NCI-H526 (cell line): ENCODE measurements at places on chromosomes 2 and 18.

DNA sequence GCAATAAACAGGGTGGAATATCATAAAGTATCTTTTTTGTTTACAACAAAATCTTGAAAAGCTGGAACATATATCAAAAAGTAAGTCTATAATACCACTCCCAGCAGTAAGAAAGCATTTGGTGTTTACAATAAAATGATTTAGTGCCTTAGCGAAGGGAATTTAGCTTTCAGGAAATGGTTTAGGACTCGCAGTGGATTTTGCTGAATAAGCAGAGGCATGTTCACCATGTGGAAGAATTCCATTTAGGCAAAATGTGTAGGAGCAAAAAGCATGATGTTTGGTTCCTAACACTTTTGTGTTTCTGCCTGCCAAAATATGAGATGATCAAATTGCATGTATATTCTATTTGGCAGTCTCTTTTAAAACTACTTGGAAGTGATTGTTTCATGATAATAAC, 163.6 kb downstream of the AGPS start:
- no peak for DNase-seq

- DNase-seq, result no peak
These were observed 25.7 kb upstream of the NCL start for GRCh38 chr2:231489990-231490389.

DNA sequence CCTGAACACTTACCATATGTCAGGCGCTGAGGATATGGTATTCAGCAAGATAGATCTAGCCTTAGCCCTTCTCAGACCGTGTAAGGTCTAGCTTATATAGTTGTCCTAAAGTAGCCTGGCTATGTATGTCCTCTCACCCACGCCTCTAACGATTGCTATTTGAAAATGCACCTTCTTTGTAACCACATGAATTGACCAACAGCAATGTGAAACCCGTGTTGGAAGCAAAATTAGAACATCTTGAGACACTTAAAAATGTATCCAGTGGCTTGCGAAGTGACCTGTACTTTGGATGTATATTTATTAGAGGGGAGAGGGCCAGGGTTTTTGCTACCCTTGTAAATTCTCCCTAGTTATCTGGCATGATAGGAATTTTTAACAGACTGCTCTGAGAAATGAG, 860.0 kb upstream of the ZEB2 start:
- no peak for DNase-seq

DNA sequence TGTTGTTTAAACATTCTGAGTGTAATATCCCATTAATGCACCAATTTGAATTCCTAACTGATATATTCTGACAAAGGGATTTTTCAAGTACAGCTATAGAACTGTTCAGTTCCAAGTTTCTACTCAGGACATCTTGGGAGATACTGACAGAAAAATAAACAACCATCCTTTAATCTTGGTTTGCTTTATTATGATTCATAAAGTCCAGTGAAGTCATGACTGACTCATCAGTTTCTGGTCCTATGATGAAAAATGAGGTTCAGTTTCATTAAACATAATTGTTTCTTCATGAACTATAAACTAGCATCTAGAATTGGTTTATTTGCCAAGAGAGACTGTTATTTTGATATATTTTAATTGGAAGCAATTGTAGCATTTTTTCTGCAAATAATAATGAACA, 896.2 kb downstream of the CCDC85A start:
- DNase-seq, result no peak

DNA sequence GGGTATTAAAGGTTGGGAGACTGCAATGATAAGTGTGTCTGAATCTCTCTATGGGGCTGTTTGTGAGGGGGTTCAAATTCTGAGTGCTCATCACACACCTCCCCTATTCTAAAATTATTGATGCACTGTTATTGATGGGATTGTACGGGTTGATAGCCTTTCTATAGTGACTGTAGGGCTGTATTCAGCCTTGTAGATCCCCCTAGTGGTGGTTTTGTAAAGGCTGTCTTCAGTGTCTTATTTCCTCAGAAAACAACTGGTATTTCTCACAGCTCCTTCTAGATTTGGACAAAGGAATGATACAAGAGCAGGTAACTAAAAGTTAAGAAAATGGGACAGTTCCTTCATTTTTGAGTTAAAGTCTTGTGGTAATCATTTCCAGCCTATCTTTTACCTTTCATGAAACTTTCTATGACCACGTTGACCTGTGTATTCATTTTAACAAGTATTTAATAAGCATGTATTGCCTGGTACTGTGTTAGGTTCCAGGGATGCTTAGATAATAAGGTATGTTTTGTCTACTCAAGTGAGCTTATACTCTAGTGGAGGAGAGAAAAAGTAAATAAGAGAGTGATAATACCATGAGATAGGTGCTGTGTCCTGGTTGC, 21.2 kb downstream of the SMAD4 start:
- peak; percentile 30 for DNase-seq

DNA sequence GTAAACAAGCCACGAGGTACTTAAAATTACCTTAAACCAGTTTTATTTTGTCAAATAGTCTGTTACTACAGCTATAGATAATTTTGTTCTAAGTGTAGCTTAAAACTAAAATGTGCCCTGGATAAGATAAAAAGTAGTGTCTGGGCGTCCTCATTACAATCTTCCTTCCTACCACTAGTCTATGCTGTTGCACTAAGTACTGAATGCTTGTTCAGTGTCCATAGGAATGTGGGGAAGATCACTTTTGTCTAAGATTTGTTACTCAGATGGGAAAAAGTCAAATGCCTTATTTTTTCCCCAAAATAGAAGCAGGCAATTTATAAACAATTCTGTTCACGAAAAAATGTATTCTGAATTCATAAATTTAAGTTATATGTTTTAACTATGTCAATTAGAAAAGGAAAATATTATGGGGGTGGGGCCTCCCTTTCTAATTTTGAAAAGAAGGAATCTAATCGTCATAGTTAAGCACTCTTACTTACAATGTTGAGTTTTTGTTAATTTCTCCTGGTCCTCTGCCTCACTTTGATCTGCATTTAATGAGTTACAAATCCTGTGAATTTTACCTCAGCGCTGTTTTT, 140.4 kb upstream of the VRK2 start:
- peak; percentile 52 for DNase-seq

GRCh38 chr2:112084689-112085374, 29.8 kb downstream of the TMEM87B start:
- DNase-seq, result no peak

DNA sequence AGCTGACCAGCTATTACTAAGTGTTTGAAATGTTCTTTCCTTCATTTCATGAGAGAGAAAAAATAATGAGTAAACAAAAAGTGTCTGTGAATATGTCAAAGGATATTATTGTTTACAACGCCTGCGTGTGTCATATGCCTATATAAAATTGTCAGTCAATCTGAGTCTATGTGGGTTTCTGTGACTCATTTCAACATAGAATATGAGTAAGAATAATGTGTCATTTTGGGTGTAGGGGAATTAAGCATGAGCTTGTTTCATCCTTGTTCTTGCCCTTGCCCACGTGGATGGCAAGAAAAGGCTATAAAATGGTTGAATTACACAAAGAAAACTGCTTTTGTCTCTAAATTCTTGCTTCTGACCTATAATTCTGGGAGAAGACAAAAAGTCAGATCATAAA, 466.0 kb downstream of the PTH2R start:
- DNase-seq, result no peak

DNA sequence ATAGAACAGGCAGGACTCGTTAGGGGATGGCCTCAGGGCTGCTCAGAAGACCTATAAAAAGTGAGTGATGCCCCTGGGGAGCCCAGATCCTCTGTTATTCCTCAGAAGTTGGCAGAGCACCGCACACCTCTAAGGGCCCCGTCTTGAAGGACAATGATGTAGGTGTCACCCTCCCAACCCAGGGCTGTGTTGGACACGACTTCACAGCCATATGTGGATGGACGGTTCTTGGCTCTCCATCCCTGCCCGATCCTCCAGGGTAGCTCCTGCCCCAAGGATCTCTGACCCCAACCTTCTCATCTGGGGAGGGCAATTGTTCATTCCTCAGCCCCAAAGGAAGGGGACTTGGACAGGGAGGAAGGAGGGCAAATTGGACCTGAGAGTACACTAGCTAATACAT, 246.1 kb downstream of the DYSF start:
- DNase-seq, result no peak

DNA sequence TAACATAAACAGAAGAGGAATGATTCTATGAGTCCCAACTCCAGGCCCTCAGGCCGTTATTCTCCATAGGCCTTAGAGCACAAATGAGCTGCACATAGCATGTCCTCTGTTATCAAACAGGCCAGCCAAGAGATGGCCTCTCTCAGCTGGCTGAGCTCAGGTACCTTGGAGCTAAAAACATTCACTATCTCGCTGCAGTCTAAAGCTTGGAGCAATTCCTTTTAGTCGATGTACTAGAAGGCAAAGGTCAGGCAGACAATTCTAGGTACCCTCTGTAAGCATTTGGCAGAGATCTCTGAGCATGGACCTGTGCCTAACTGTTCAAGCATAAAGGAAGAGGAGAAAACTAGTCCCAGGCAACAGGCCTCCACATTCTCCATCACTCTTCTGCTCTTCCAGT, 38.0 kb upstream of the ATL2 start:
- DNase-seq, result no peak

- no peak for DNase-seq
These were observed 468.7 kb upstream of the CDH7 start for GRCh38 chr18:65282096-65282495.

DNA sequence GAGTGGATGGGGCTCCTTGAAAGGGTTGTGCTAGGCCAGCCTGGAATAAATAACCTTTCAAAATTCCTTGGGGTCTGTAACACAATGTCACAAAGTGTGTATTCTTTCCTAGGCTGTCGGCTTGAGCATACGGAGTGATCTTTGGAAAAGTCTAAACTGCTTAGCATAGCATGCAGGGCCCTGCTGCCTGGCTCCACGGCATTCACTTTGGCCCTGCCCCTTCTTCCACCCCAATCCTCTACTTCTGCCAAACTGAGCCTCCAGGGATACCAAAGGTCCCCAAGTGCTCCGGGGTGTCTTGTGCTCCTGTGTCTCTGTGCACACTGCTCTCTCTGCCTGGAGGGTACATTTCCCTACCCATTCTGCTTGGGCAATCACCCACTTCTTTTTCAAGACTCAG, 196.1 kb downstream of the LTBP1 start:
- DNase-seq, result no peak

DNA sequence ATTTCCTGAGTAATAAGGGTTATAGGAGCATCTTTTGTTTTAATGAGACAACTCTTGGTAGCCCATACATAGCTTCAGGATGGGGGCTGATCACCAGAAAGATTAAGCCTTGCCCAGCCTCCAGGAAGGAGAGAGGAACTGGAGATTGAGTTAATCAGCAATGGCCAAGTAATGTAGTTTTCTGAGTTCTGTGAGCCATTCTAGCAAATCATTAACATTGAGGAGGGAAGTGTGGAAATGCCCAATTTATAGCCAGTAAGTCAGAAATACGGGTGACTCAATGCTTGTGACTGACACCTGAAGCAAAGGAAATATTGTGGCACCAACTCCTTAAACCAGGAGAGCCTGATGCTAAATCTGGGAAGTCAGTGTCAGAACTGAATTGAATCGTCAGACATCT, 205.1 kb upstream of the SRD5A2 start:
- no peak for DNase-seq

- DNase-seq, result no peak
These were observed 1.7 kb upstream of the SLC25A12 start for GRCh38 chr2:171895786-171896185.

GRCh38 chr2:41033127-41033526, 581.2 kb upstream of the SLC8A1 start:
- no peak for DNase-seq

GRCh38 chr2:158144914-158145625, 43.4 kb downstream of the UPP2 start:
- no peak for DNase-seq

- DNase-seq, result no peak
These were observed 15.9 kb downstream of the RAPGEF4 start for GRCh38 chr2:172751564-172751963.

GRCh38 chr2:77807531-77808215, 285.5 kb upstream of the LRRTM4 start:
- no peak for DNase-seq

- no peak for DNase-seq
These were observed 1.7 kb upstream of the LPIN2 start for GRCh38 chr18:3014503-3015203.

DNA sequence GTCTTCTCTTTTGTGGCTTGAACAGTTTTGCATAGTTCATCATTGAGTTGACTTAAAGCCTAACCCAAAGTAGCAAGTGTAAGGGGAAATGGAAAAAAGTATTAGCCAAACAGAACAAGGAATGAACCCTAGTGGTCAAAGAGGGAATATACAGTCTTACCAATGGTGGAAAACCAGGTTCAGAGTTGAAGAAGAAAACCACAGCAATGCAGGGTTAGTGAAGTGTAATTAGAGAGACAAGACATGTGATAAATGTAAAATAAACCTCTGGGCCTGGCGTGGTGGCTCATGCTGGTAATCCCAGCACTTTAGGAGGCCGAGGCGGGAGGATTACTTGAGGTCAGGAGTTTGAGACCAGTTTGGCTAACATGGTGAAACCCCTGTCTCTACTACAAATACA, 2.4 kb downstream of the TTN start:
- no peak for DNase-seq

- no peak for DNase-seq
These were observed 87.1 kb downstream of the PXDN start for GRCh38 chr2:1656961-1657841.

- no peak for DNase-seq
These were observed 13.1 kb downstream of the RNU2-63P start for GRCh38 chr2:88003074-88003755.

DNA sequence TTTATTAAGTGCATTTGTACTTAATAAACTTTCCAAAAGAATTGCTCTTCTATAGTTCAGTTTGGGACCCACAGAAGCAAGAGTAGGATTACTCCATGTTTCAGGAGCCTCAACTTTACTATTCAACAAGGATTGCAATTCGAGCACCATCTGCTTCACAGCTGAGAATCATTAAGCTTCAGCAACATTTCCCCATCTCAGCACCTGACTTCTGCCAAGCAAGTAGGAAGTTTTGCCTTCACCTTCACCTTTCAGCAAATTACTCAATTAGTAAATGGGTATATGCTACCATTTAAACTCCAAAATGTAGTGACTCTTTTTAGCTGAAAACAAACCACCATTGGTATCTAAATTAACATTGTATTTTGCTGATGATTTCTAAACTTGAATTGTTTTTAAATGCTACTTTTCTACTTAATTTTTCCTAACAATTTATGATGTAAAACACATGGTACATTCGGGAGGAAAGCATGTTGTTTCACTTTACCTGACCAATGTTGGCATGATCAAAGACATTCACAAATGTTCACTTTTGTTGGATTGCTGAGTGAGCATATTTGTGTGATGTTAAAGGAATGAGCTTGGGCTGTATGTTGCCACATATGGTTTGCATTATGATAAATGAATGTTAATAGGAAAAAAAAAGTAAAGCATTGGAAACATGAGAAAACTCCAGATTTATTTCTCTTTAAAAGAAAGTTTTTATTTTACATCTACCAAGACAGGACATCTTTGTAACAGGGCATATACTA, 159.2 kb downstream of the GULP1 start:
- no peak for DNase-seq

DNA sequence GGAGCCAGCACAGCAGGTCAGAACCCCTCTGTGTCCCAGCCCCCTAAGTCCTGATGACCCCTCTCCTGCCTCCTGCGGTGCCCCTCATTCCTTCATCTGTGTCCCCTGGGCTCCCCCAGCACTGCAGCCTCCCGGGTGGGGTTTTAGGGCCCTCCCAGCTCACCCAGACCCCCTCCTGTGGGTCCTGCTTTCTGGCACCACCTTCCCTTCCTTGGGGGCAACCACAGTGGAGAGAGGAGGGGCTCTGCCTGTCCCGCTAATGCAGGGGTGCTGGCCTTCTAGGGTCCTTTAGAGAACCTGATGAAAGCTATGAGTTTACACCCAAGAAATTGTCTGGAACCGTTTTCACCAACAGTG, 42.7 kb upstream of the ALPP start:
- DNase-seq, result no peak
